ENCODE measurements at places on chromosomes 2 and 18. TPM values are rescaled to one million over a fixed set of nuclear protein-coding genes. Genes with fewer than 3 reads are reported as not detected.

The SEPTIN10 gene
- total RNA-seq, result 168 TPM

The CROCC2 gene
- total RNA-seq, result not detected

The TANC1 gene
- 62.7 TPM for total RNA-seq

The ASTL gene
- total RNA-seq, result not detected

DNA sequence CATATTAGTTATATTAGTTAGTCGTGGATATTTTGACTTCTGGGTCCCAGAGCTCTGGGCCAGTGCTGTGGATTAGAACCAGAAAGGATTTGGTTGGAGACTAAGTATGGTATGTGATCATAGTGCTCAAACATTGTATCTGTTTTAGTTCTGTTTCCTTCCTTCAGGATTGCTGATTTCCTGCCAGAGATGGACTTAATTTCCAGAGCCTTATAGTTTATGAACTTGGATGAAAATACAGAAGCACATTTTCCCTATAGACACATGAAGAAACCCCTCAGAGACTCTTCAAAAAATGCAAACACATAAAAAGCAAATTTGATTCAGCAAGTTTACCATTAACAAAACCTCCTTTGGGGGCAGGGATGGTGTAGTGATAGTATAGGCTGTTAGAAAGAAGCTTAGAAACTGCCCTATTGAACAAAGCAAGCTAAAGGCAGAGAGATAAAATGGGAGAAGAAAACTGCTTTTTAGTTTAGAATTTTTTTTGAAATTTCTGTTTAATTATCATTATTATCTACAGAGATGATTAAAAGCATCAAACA is 88.7 kb upstream of the EFEMP1 start:
- H3K4me3 ChIP-seq, result no peak overlapping the region
- H3K36me3 ChIP-seq, result no peaks in the 10 kb centered on the region
- no peaks in the 10 kb centered on the region for H3K4me1 ChIP-seq
- no peak overlapping the region for H3K27ac ChIP-seq

DNA sequence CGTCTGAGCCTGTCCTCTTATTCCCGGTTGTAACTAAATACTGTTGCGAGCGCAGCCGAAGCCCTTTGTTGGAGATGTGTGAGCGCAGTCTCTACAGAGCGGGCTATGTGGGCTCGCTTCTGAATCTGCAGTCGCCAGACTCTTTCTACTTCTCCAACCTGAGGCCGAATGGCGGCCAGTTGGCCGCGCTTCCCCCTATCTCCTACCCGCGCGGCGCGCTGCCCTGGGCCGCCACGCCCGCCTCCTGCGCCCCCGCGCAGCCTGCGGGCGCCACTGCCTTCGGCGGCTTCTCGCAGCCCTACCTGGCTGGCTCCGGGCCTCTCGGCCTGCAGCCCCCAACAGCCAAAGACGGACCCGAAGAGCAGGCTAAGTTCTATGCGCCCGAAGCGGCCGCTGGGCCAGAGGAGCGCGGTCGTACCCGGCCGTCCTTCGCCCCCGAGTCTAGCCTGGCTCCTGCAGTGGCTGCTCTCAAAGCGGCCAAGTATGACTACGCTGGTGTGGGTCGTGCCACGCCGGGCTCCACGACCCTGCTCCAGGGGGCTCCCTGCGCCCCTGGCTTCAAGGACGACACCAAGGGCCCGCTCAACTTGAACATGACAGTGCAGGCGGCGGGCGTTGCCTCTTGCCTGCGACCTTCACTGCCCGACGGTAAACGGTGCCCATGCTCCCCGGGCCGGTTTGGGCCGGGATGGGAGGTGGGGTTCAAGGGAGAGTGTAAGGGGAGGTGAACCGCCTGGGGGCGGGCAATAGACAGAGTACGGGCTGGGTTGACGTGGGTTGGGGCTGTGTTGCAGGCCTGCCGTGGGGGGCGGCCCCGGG is at the start of gene HOXD12:
HOXD12 (plus strand) TSS at position 68 of the 819 bp plus-strand sequence; CDS start at position 75, 7 bp downstream.
- no peak within 1 kb of the TSS for H3K27ac ChIP-seq
- H3K4me3 ChIP-seq, result peak within 1 kb of the TSS; percentile 45
- peaks cover 88% of the 10 kb centered on the region for H3K27me3 ChIP-seq

DNA sequence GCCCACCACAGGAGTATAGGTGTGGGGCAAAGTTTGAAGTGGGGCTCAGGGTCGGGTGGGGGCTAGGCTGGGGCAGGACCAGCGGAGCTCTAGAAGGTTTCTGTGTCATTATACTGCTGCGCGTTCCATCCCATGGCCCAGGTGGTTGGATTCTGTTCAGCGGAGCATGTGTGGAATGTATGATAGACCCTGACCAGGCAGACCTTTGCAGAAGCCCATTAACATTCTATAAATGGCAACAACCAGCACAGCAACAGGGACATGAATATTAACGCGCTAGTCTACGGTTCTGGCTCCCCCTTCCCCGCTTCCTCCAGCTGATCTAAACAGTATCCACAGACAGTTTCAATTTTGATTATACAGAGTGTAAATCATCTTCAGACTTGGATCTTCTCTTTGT is 4.1 kb upstream of the PRKCE start:
- H3K36me3 ChIP-seq, result no peaks in the 10 kb centered on the region
- peaks cover 26% of the 10 kb centered on the region for H3K4me1 ChIP-seq
- H3K27ac ChIP-seq, result peak overlapping the region; percentile 99

DNA sequence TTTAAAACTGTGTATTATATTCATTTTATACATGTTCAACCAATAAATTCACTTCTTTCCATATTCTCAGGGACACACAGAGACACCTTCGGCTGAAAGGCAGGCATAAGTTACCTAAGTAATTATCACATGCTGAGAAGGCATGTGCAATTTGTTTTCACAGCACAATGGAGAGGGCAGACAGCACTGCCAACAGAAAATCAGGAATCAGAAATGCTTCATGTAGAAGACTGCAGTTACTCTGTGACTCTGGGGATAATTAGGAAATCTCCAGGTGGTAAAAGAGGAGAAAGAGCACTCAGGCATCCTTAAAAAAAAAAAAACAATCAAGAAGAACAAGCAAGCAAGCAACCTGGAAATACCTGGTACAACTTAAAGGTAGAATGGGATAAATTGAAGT is 49.3 kb downstream of the DSEL start:
- H3K27me3 ChIP-seq, result no peaks in the 10 kb centered on the region
- no peak overlapping the region for H3K4me3 ChIP-seq

DNA sequence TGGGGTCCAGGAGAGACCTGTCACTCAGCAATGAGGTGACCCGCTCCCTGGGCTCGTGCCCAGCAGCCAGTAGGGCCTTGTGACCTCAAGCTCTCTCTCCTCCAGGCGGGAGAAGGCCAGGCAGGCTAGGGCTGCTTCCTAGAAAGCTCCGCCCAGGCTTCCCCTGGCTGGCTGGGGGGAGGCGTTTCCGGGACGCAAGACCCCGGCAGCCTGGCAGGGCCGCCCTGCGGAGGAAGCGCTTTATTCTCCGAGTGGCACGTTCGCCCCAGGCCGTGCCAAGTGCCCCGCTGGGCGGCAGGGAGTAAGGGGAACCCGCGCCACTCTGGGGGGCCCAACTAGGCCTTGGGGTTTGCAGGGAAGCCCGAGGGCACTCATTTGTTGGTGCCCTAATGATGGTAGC is 21.2 kb upstream of the EPAS1 start:
- H3K4me3 ChIP-seq, result no peak overlapping the region
- H3K27me3 ChIP-seq, result no peaks in the 10 kb centered on the region

GRCh38 chr2:26652361-26653041 is 11.3 kb upstream of the CIB4 start:
- H3K4me3 ChIP-seq, result no peak overlapping the region
- DNase-seq, result peak; percentile 76
- peaks cover 6% of the 10 kb centered on the region for H3K4me1 ChIP-seq
- no peaks in the 10 kb centered on the region for H3K27me3 ChIP-seq

GRCh38 chr2:104473546-104473945 is 380.4 kb upstream of the POU3F3 start:
- H3K4me1 ChIP-seq, result no peaks in the 10 kb centered on the region
- no peaks in the 10 kb centered on the region for H3K27me3 ChIP-seq
- H3K27ac ChIP-seq, result no peak overlapping the region
- DNase-seq, result no peak
- no peak overlapping the region for H3K4me3 ChIP-seq

Data from sigmoid colon (tissue), 7 donors.